Hematopoietic multipotent progenitor cell treated with erythropoietin and hydrocortisone succinate and interleukin-3 and kit ligand, for 6 days (in vitro differentiated cells): ENCODE measurements at places on chromosomes 5 and 9.

DNA sequence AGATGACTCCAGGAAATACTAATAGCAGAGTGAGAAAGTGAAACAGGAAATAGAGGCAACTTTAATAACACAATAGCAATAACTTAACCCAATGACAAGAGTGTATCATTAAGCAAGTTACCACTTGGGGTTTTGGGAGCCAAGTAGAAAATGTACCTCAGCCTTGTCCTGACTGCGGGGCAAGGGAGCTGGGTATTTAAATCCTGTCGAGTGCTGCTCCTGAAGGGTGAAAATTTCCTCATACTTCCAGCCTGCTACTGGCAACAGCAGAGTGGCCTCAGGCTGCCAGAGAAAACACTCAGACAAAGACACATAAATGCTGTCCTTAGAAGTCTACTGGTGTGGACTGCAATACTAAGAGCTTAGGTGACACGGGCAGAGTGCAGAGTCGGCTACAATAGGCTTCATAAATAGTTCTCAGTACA lies 112.5 kb upstream of the EMB start:
- no peak for DNase-seq

DNA sequence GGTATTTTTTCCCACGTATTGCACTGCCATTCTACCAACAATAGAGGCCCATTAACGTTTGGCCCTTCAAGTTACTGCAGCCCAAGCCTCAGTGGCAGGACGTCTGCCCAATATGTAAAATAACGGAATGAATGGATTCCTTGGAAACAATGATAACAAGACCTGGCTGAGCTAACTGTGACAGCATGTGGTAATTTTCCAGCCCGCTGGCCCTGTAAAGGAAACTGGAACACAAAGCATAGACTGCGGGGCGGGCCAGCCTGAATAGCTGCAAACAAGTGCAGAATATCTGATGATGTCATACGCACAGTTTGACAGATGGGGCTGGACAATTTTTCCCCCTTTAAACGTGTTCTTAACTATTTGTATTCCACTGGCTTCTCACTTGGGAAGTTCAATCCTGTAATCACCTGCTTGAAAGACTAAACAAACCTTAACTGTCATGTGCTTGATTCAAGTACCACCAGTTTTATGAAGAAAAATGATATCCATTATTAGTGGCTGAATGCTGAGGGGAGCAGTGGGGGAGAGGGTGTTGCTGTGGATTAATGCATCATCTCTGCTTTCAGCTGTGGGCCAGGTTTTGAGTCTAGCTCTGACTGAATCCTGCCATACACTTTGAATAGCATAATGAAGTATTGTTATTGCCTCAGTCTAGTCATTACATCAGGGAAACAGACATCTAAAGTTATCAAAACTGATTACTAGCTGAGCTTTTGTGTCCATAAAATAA lies 323.9 kb downstream of the TMEM161B start:
- no peak for DNase-seq

- DNase-seq = no peak
Observed at GRCh38 chr9:134890155-134890495, 9.5 kb downstream of the FCN2 start.

- DNase-seq = no peak
Observed at GRCh38 chr5:153888781-153889180, 149.9 kb downstream of the FAM114A2 start.

DNA sequence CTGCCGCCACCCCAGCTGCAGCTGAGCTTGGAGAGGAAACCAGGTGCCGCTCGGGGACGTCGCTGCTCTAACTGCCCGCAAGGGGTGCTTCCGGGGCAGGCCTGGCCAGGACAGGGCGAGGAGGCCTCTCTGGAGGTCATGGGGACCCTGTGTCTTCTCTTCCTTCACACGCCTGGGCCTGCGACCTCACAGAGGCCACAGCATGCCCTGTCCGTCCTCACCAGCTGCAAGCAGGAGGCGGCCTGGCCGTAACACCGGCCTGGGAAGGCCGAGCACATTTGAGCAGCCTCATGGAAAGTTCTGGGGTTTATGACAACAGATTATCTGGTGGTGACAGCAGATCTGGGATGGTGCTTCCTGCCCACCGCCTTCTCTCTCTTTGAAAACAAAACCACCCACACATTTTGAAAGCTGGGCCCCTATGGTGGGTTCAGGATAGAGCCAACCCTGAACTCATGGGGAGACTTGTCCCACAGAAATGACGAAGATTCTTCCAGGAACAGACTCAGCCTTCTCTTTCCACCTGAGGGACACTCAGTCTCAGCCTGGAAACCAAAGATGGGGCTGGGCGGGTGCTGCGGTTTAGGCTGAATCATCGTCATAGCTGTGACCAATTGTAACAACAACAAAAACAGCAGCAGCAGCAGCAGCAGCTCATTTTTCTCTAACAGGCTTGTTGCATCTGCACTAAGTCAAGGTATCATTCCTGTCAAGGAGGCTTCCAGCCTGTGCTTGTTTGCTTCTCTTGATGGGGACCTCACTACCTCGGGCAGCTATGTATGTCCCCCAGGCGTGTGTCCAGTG lies 99.6 kb upstream of the RAPGEF1 start:
- no peak for DNase-seq
